NCI-H510A treated with DMSO at 0.1 percent for 48 hours (cell line): ENCODE measurements at places on chromosomes 13 and 19.

- DNase-seq = no peak
These were observed 190.0 kb downstream of the HS6ST3 start for GRCh38 chr13:96279904-96280303.

DNA sequence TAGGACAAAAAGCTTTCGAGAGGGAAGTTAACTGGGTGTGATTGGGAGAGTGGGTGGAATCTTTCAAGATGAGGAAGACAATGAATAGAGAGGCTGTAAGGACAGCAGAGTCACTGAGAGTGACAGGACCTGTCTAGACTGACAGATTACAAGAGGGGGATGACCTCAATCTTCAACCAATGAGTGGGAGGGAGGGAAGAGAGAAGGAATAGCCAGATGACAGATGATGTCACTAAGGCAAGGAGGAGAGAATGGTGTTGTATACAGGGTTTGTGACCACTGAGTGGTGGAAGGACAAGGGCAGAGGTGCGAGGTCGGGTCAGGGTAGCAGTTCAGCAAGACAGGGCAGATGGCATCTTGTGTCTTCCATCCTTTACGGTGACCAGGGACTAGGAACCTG lies 5.8 kb upstream of the ILF3 start:
- DNase-seq = no peak

DNA sequence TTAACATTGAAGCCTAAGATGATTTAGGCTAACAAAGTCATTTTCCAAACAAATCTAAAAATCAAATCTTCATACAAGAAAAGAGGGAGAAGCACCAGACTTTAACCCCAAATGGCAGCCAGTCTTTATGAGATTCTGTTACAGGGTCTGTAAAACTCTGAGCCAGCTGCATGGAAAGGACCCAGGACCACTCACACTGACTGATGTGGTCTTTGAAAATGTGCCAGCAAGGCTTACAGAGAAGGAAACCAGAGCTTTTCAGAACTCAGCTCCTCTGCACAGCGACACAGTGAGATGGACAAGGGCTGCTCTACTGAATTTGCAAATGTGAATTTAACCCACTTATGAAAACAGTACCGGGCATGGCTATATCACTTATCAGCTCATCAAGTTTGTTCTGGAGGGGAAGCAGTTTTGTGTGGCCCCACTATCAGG lies 98.8 kb upstream of the SERP2 start:
- no peak for DNase-seq

GRCh38 chr19:55179606-55180484 lies at the start of gene SYT5:
Gene SYT5, minus strand, starts transcription at chr19:55180289. Its CDS starts 1,248 bp downstream, at chr19:55179041.
- DNase-seq = peak; percentile 20

- DNase-seq = peak; percentile 48
These were observed 37.1 kb downstream of the DZIP1 start for GRCh38 chr13:95607366-95607765.

GRCh38 chr13:79900356-79900755 lies 419.4 kb downstream of the NDFIP2 start:
- DNase-seq = no peak

DNA sequence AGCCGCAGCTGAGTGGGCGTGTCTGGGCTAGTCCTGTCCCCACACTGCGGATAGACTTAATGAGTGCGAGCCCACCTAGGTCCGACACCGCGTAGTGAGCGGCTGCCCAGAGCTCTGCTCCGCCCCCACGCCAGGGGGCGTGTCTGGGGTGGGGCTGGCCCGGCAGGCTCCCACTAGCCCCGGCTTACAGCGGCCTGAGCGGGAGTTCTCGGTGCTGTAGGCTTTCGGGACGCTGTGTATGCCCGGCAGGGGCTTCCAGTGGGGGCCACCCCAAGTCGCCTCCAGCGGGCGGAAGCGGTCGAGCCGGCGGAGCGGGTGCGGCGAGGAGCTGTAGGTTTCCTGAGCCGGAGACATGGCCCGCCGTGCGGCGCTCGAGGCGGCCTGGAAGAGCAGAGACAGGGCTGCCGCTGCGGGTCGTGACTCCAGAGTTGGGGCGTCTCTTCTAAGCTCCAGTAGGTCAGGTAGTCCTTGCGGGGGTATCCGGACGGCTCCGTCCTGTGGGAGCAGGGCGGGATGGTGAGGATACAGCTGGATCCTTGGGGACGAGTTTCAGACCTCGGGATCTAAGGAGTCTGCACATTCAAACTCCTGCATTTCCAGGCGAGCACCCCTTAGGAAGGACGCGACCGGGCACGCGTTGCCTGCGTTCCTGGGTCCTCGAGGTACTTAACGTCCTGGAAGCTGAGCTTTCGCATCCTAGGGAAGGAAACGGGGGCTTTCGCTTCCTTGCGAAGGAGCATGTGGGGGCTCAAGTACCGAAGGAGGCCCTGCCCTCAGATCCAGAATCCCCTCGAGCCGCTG lies 1.2 kb downstream of the CGB7 start:
- peak; percentile 56 for DNase-seq

- DNase-seq = no peak
These were observed 2.3 kb downstream of the CEACAM18 start for GRCh38 chr19:51480590-51480989.

GRCh38 chr19:18908917-18909619 lies 10.1 kb downstream of the COPE start:
- DNase-seq = no peak

- no peak for DNase-seq
These were observed 29.8 kb downstream of the TSHZ3 start for GRCh38 chr19:31319465-31319864.

DNA sequence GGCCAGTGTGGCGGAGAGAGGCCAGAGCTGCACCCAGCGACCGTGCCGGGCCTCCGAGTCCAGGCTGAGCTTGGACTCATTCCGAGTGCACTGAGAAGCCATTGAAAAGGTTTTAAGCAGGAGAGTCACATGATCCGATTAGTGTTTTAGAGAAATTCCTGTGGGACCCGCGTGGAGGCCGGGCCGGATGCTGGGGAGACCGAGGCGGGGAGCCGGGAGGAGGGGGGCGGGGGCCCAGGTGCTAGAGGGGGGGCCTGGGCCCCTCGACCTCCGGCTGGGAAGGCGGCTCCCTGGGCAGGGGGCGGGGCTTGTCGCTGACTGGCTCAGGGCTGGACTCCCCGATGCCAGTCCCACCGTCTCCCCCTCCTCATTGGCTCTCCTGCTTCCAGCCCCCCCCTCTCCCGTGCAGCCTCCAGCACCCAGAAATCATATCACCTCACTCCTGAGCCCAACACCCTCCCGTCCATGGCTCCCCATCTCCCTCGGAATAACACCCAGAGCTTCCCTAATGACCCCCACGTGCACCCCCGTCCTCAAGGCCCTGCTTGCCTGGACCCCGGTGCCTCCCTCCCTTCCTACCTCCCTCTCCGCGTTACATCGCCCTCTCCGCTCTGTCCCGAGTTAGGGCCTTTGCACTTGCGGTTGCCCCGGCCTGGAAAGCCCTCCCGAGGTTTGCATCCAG lies 5.2 kb upstream of the ZNF579 start:
- DNase-seq = peak; percentile 58

GRCh38 chr13:97273341-97273831 lies 51.3 kb downstream of the MBNL2 start:
- no peak for DNase-seq

DNA sequence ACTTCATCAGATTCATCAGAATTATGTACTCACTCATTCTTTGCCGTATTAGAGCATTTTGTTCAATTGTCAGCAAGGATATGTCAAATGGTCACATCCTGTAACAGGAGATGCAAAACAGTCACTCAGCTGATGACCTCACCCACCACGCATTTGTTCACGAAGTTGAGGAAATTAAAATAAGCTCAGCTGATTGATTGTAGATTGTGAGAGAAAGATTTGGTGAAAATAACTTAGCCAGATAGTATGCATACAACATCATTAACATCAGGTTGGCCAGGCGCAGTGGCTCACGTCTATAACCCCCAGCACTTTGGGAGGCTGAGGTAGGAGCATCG lies 22.6 kb upstream of the CDC16 start:
- DNase-seq = no peak

- DNase-seq = no peak
These were observed 171.0 kb downstream of the GPC6 start for GRCh38 chr13:93397619-93398018.

DNA sequence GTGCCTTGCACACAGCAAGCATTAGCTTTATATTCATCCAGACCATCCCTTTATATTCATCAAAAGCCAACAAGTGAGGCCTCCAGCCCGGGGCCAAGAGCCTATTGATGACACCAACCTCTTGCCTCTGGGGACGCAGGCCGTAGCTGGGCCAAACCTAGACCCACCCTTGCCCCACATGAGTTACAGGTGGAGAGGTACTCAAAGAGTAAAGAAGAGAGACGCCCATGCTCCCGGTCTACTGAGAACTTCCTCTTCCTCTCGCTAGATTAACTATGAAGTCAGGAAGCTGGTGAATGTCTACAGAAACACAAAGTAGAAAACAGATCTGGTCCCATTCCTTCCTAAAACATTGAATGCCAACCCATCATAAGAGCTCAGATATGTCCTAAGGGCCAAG lies 3.8 kb upstream of the MLNR start:
- no peak for DNase-seq

DNA sequence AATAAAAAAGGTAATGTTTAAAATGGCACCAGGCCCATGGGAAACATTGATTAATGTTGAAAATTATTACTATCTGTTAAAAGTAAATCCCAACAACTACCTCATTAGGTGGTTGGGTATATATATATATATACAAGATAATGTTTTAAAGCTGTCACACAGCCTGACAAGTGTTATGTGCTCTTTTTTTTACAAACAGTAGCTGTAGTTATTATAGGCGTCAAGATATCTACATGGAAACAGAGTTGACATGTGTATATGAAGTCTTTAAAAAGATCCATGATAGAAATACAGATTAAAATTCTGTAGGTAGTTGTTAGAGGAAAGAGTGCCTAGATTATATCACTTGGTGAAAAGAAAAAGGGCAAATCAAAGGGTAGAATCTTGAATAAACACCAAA lies 279.9 kb downstream of the SLITRK6 start:
- peak; percentile 28 for DNase-seq

DNA sequence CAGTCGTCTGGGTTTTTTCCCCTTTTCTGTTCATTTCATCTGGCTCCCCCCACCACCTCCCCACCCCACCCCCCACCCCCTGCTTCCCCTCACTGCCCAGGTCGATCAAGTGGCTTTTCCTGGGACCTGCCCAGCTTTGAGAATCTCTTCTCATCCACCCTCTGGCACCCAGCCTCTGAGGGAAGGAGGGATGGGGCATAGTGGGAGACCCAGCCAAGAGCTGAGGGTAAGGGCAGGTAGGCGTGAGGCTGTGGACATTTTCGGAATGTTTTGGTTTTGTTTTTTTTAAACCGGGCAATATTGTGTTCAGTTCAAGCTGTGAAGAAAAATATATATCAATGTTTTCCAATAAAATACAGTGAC lies 9.3 kb downstream of the CALM3 start:
- DNase-seq = no peak

GRCh38 chr19:16249826-16250404 lies 52.2 kb downstream of the AP1M1 start:
- DNase-seq = no peak

- DNase-seq = no peak
These were observed at the start of gene PLPPR3 for GRCh38 chr19:821825-822503. Gene PLPPR3, minus strand, starts transcription at chr19:821955. Its CDS starts 396 bp downstream, at chr19:821559.

- peak; percentile 82 for DNase-seq
These were observed 15.9 kb upstream of the SLC35E1 start for GRCh38 chr19:16587833-16588823.

- no peak for DNase-seq
These were observed 18.0 kb upstream of the IZUMO2 start for GRCh38 chr19:50181121-50181520.

DNA sequence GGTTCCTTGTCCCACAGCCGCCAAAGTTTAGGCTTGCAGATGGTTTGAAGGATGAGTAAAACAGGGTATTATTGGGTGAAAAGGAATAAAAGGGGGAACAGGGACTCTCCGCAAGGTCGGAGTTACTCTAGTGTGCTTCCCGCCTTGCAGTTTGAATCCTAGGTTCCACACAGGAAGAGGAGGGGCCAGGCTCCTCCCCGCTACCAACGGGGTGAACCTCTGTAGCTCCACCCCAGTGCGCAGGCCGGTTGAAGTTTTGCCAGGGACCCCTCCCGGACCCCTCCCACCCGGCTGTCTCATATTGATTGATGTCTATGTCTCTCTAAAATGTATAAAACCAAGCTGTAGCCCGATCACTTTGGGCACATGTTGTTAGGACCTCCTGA lies 11.6 kb upstream of the GTF2F2 start:
- DNase-seq = no peak

DNA sequence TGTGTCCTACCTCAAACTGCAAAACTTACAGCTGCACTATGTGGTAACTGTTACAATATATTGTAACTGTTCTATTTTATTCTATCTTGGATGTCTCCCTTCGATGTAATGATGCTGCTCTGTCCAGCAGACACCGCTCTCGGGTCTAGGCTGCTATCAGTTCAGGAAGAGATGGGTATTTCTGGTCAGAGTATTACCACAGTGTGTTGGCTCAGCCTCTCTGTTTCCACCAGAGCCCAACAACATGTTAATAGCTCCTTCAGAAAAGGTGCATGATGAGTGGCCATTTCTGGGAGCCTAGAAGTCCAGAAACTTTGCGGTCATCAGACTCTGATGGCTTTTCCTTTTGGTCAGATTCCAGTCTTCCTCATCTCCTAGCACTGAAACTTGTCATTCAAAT lies 35.9 kb upstream of the IGFL1 start:
- no peak for DNase-seq

GRCh38 chr19:3188627-3189596 lies 3.2 kb downstream of the NCLN start:
- no peak for DNase-seq

DNA sequence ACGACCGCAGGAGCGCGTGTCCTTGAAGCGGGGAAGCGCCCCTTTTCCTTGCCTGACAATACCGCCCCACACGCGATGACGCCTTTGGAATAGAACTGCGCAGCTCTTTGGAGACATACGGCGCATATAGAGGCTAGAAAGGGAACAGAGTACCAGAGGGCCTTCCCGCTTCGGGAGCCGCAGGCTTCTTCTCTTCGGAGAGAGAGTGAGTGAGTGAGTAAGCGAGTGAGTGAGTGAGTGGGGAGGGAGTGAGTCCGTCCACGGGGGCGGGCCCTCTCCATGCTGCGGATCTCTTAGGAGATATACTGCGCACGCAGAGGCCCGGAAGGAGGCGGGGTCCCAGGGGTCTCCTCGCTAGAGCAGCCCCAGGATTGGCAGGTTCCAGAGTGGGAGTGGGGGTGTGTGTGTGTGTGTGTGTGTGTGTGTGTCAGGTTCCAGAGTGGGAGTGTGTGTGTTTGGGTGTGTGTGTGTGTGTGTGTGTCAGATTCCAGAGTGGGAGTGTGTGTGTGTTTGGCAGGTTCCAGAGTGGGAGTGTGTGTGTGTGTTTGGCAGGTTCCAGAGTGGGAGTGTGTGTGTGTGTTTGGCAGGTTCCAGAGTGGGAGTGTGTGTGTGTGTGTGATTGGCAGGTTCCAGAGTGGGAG lies 97.0 kb downstream of the INSR start:
- peak; percentile 54 for DNase-seq
